ENCODE measurements at places on chromosomes 6 and 20. TPM values are rescaled to one million over a fixed set of nuclear protein-coding genes. Genes with fewer than 3 reads are reported as not detected.
A peak's percentile ranks its signal among the peaks of the same experiment; 100 is the strongest.

The SAMD5 gene
- total RNA-seq = 0.04 TPM

The TFAP2A gene
- total RNA-seq = not detected

The PKIB gene
- total RNA-seq = 2.2 TPM

The DSN1 gene
- total RNA-seq = 82.4 TPM

The PRICKLE4 gene
- total RNA-seq = not detected

The SRSF12 gene
- 1.9 TPM for total RNA-seq

The RIPPLY2 gene
- not detected for total RNA-seq

The OR2B6 gene
- not detected for total RNA-seq

The FAM209B gene
- total RNA-seq = 0.32 TPM

The F13A1 gene
- total RNA-seq = not detected

The FAM217A gene
- total RNA-seq = not detected

GRCh38 chr20:62533591-62534495 is 58.0 kb upstream of the GATA5 start:
- DNase-seq = no peak
- peaks cover 22% of the 10 kb centered on the region for H3K4me1 ChIP-seq
- H3K27ac ChIP-seq = no peak overlapping the region

GRCh38 chr20:6295127-6295866 is 172.5 kb upstream of the FERMT1 start:
- DNase-seq = no peak
- no peaks in the 10 kb centered on the region for H3K36me3 ChIP-seq
- H3K27ac ChIP-seq = no peak overlapping the region
- no peaks in the 10 kb centered on the region for H3K27me3 ChIP-seq
- H3K4me1 ChIP-seq = no peaks in the 10 kb centered on the region

- DNase-seq = no peak
- H3K27ac ChIP-seq = no peak overlapping the region
- H3K36me3 ChIP-seq = no peaks in the 10 kb centered on the region
- no peak overlapping the region for H3K4me3 ChIP-seq
Measured at GRCh38 chr6:4565301-4566250, 210.6 kb upstream of the CDYL start.

- no peak overlapping the region for H3K27ac ChIP-seq
- no peaks in the 10 kb centered on the region for H3K36me3 ChIP-seq
- no peak overlapping the region for H3K4me3 ChIP-seq
- H3K27me3 ChIP-seq = peaks cover 7% of the 10 kb centered on the region
- H3K4me1 ChIP-seq = no peaks in the 10 kb centered on the region
Measured at GRCh38 chr6:145373826-145374225, 361.5 kb downstream of the EPM2A start.

GRCh38 chr20:18428490-18429173 is 38.2 kb downstream of the DZANK1 start:
- peaks cover 10% of the 10 kb centered on the region for H3K4me1 ChIP-seq
- no peaks in the 10 kb centered on the region for H3K27me3 ChIP-seq
- H3K4me3 ChIP-seq = no peak overlapping the region
- DNase-seq = peak; percentile 64
- H3K27ac ChIP-seq = no peak overlapping the region

DNA sequence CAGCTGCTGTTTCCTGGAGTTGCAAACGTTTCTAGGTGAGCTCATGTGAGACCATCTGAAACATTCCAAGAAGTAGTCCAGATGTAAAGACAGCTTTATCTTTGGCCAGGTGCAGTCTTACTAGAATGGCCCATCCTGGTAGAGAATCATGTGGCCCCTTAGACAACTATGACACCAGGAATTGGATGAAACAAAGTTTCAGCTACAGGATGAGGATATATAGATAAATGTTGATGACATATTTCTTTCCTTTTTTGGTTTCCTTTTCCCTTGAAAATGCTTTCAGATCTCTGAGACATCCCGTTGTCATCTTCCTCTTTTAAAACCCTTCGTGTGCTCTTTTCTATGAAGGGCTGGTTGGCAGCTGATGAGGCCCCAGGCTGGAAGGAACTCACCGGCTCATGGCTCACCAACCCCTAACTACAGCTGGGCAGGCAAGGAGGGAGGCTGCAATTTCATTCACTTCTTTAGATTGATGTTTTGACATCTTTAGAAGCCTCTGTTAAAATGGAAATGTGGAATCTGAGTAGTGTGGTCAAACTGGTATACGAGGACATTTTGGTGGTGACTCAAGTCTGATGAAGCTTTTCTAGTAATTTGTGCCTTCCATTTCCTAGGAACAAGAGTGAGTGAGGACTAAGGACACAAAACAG is 167.9 kb upstream of the TNFAIP3 start:
- no peak for DNase-seq
- H3K4me3 ChIP-seq = no peak overlapping the region
- H3K27ac ChIP-seq = no peak overlapping the region
- no peaks in the 10 kb centered on the region for H3K27me3 ChIP-seq

DNA sequence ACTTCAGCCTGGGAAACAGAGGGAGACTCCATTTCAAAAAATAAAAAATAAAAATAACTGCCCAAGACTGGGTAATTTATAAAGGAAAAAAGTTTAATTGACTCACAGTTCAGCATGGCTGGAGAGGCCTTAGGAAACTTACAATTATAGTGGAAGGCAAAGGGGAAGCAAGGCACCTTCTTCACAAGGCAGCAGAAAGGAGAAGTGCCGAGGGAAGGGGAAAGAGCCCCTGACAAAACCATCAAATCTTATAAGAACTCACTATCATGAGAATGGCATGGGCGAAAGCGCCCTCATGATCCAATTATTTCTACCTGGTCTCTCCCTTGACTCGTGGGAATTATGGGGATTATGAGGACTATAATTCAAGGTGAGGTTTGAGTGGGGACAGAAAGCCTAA is 95.5 kb upstream of the LGSN start:
- H3K27me3 ChIP-seq = no peaks in the 10 kb centered on the region
- H3K36me3 ChIP-seq = no peaks in the 10 kb centered on the region
- H3K27ac ChIP-seq = no peak overlapping the region
- no peak overlapping the region for H3K4me3 ChIP-seq
- no peak for DNase-seq
- peaks cover 41% of the 10 kb centered on the region for H3K4me1 ChIP-seq

Data from HepG2 (cell line).